ENCODE measurements at places on chromosomes 16 and 17. TPM values are rescaled to one million over a fixed set of nuclear protein-coding genes. Genes with fewer than 3 reads are reported as not detected.
A peak's percentile ranks its signal among the peaks of the same experiment; 100 is the strongest.

The IGF2BP1 gene
- not detected for total RNA-seq

The NEK8 gene
- total RNA-seq = 3.6 TPM

The BAIAP2 gene
- total RNA-seq = 4.8 TPM

The APOBR gene
- 25.5 TPM for total RNA-seq

The CRAMP1 gene
- total RNA-seq = 26.8 TPM

The FOXO3B gene
- total RNA-seq = 2.6 TPM

- no peak overlapping the region for H3K4me3 ChIP-seq
- no peaks in the 10 kb centered on the region for H3K27me3 ChIP-seq
- no peak for DNase-seq
- peaks cover 23% of the 10 kb centered on the region for H3K4me1 ChIP-seq
- H3K36me3 ChIP-seq = no peaks in the 10 kb centered on the region
Observed at GRCh38 chr16:88460496-88461330, 7.6 kb downstream of the ZFPM1 start.

DNA sequence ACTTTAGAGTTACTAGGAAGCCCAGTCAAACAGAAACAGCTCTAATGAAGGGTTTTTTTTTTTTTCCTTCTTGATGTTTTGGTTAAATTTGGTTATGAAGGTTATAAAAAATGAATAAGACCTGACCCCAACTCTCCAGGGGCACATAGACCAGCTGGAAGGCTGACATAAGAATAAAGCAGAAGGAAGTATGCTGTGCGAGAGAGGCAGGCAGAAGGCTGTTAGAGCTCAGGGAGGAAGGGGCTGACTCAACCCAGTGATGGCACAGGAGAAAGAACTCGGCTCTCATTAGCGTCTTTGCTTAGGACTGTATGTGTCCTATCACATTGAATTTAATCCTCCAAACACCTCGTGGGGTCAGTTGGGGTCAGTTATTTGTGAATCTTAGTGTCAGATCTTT is 474.6 kb downstream of the PMP22 start:
- H3K27ac ChIP-seq = no peak overlapping the region
- peaks cover 9% of the 10 kb centered on the region for H3K27me3 ChIP-seq
- H3K36me3 ChIP-seq = no peaks in the 10 kb centered on the region
- no peak for DNase-seq
- H3K4me3 ChIP-seq = no peak overlapping the region
- H3K4me1 ChIP-seq = no peaks in the 10 kb centered on the region

GRCh38 chr17:2502871-2503580 is 8.7 kb downstream of the METTL16 start:
- DNase-seq = no peak
- H3K4me3 ChIP-seq = no peak overlapping the region
- peaks cover 33% of the 10 kb centered on the region for H3K36me3 ChIP-seq
- H3K27ac ChIP-seq = no peak overlapping the region
- H3K4me1 ChIP-seq = peaks cover 20% of the 10 kb centered on the region
- no peaks in the 10 kb centered on the region for H3K27me3 ChIP-seq

DNA sequence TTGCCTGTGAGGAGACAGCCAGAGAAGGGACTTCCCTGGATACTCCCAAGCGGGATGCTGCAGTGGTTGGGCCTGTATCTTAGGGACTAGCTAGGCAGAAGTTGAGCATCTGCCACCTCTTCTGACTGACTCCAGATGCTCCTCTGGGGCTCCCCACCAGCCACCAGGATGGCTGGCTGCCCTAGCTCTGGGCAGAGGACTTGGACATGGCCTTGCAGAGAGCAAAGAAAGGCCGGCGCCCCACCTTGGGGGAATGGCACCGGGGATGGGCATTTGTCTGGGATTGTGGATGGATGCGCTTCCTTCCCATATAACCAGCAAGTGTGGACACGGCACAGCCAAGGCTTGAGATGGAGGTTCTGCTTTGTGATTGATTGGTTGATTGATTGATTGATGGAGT is 69.0 kb downstream of the OR1D5 start:
- H3K36me3 ChIP-seq = no peaks in the 10 kb centered on the region
- no peaks in the 10 kb centered on the region for H3K27me3 ChIP-seq
- no peak overlapping the region for H3K4me3 ChIP-seq
- no peak for DNase-seq

DNA sequence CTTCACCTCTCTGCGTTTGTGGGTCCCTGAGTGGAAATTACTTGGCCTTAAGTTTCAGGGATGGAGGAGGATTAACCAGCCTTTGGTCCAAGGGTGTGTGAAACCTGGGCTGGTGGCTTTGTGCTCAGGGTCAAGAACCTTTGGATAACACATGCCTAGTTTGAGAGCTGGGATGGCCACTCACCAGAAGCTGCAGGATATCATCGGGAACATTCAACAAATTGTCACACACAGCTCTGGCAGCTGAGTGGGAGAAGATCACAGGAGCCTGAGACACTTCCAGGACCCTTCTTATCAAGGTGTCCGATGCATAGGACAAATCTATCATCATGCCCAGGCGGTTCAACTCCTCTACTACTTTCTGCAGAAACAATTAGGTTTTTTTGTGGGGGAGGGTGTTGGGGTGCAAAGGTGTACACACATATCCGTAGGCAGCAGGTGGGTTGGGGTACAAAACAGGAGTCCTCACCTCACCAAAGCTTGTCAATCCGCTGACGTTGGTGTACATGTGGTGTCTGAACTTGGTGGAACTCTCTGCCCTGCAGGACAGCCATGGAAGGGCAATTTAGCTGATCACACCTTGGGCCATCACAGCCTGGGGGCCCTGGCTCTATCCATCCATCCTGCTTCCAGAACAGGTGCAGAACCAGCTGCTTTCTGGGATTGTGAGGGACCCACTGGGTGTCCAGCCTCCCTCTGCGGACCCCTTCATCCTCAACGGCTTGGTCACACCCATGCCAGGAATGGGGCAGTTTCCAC is 2.7 kb downstream of the DPEP3 start:
- no peak for DNase-seq
- no peak overlapping the region for H3K27ac ChIP-seq
- peaks cover 10% of the 10 kb centered on the region for H3K4me1 ChIP-seq
- no peak overlapping the region for H3K4me3 ChIP-seq
- H3K27me3 ChIP-seq = peaks cover 12% of the 10 kb centered on the region
- H3K36me3 ChIP-seq = no peaks in the 10 kb centered on the region

DNA sequence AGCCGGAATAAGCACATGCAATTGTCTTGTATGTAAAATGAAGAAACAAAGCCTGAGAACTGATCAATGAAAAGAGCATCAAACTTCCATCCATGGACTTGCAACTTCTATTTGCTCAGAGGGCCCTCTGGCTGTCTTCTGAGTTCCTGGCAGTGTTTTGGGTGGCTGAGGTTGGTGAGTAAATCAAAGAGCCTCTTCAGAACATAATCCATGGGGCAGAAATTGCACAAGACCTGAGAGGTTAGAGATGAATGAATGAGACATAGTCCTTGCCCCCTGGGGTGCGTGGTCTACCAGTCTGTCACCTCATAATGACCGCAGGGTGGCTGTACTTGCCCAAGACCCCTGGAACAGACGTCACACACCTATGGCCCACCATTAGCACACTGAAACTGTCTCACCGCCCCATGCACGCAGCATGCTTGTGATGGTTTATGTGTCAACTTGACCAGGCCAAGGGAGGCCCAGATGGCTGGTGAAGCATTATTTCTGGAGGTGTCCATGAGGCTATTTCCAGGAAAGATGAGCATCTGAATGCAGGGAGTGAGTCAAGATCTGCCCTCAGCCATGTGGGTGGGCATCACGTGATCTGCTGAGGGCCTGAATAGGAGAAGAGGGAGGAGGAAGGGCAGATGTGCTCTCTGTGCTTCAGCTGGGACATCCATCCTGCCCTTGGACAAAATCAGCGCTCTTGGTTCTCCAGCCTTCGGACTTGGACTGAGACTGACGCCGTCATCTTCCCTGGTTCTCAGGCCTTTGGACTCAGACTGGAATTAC is 8.3 kb downstream of the PIK3R6 start:
- H3K4me1 ChIP-seq = peaks cover 69% of the 10 kb centered on the region
- H3K4me3 ChIP-seq = no peak overlapping the region
- peaks cover 3% of the 10 kb centered on the region for H3K36me3 ChIP-seq
- DNase-seq = peak; percentile 59

DNA sequence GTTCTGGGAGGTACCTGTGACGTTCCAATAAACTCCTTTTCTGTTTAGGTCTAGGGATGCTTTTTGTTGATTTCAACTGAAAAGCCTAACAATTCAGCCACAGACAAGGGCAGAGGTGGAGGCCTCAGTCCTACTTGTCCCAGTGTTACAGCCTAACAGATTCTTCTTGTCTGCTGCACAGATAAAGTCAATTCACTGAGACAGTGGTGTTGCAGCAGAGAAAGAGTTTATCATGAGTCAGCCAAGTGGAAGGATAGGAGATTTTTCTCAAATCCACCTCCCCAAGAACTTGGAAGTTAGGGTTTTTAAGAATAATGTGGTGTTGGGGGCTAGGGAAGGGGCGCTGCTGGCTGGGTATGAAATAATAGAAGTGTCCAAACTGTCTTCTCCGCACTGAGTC is 10.8 kb upstream of the TNFSF12 start:
- no peaks in the 10 kb centered on the region for H3K4me1 ChIP-seq
- no peak for DNase-seq
- H3K36me3 ChIP-seq = peaks cover 7% of the 10 kb centered on the region
- no peaks in the 10 kb centered on the region for H3K27me3 ChIP-seq
- no peak overlapping the region for H3K4me3 ChIP-seq

- H3K36me3 ChIP-seq = no peaks in the 10 kb centered on the region
- H3K27ac ChIP-seq = no peak overlapping the region
- no peak overlapping the region for H3K4me3 ChIP-seq
- no peak for DNase-seq
- no peaks in the 10 kb centered on the region for H3K27me3 ChIP-seq
- H3K4me1 ChIP-seq = no peaks in the 10 kb centered on the region
Observed at GRCh38 chr16:73092236-73092781, 44.4 kb upstream of the ZFHX3 start.

DNA sequence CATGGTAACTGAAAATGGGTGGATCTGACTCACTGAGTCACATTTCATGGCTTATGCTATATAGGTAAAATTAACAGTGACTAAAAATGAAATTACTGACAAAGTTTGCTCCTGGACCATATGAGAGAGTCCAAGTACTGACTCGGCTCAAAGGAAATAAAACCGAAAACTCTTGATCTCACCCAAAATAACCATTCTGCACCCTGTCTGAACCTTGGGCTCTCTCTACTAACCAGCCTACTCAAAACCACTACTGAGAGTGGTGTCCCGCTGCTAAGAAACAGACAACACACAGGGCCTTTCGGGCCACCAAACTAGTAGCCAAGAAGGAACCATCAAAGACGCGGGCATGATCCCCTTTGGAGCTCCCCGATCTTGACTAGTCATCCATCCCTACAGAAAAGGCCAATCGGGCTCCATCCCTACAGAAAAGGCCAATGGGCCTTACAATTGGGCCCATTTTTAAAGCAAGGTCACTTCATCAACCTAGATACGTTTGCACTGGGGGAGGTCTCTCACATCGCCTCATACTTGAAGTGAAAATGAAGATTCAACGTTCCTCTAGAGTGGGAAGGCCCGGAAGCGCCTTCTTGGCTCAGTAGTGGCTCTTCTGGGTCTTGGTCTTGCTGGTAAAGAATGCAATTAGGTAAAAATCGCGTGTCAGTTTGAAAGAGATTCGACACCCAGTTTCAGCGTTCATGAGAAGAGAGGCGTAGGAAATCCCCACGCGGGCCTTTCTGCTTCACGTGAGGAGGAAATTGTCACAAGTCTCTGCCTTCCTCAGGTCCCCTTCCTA is 720 bp upstream of the ZPBP2 start:
- peaks cover 4% of the 10 kb centered on the region for H3K27me3 ChIP-seq
- DNase-seq = peak; percentile 81
- H3K36me3 ChIP-seq = peaks cover 7% of the 10 kb centered on the region
- H3K27ac ChIP-seq = peak overlapping the region; percentile 96
- peaks cover 45% of the 10 kb centered on the region for H3K4me1 ChIP-seq

- DNase-seq = no peak
- peaks cover 11% of the 10 kb centered on the region for H3K36me3 ChIP-seq
- H3K27me3 ChIP-seq = no peaks in the 10 kb centered on the region
- H3K4me3 ChIP-seq = no peak overlapping the region
- H3K4me1 ChIP-seq = peaks cover 3% of the 10 kb centered on the region
Observed at GRCh38 chr17:29252101-29252791, 5.6 kb downstream of the CRYBA1 start.

GRCh38 chr17:42675965-42676423 is 800 bp downstream of the PLEKHH3 start:
- H3K4me1 ChIP-seq = peaks cover 54% of the 10 kb centered on the region
- H3K36me3 ChIP-seq = no peaks in the 10 kb centered on the region
- peak overlapping the region; percentile 73 for H3K4me3 ChIP-seq
- H3K27me3 ChIP-seq = peaks cover 47% of the 10 kb centered on the region
- H3K27ac ChIP-seq = no peak overlapping the region
- no peak for DNase-seq

DNA sequence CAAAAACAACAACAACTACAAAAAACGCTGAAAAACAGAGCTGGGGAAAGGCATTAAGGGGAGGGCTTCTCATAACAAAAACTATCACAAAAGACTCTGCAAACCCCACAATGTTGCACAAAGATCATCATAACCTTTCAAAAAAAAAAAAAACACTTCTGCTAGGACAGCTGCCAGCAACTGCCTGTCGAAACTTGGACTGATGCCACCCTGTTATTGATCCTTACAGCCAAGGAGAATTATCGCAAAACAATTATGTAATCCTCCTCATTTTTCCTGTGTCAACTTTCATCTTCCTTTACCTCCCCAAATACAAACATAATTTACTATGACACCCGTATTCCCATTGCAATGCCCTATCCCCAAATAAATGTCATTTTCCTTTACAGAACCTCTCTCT is 9.3 kb downstream of the CCDC40 start:
- H3K4me1 ChIP-seq = no peaks in the 10 kb centered on the region
- no peak overlapping the region for H3K27ac ChIP-seq
- no peaks in the 10 kb centered on the region for H3K36me3 ChIP-seq
- no peak for DNase-seq

Measured in activated CD8-positive, alpha-beta memory T cell treated with anti-CD3 and anti-CD28 coated beads, Interleukin-2, amount 10 ng/mL, durations not matched to agents 7 days and 5 days (primary cell).